ENCODE measurements at places on chromosomes 6 and 20.

- no peak for DNase-seq
Measured at GRCh38 chr6:111555036-111555435, 50.6 kb downstream of the TRAF3IP2 start.

DNA sequence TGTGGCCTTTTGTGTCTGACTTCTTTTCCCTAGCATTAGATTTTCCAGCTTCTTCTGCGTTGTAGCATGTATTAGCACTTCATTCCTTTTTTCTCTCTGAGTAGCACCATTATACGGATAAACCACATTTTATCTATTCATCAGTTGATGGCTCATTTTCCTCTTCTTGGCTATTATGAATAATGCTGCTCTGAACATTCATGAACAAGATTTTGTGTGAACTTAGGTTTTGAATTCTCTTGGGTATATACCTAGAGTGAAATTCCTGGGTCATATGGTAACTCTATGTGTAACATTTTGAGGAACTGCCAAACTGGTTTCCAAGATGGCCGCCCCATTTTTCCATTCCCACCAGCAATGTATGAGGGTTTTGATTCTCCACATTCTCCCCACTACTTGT, 28.7 kb downstream of the SLC22A16 start:
- DNase-seq, result no peak

DNA sequence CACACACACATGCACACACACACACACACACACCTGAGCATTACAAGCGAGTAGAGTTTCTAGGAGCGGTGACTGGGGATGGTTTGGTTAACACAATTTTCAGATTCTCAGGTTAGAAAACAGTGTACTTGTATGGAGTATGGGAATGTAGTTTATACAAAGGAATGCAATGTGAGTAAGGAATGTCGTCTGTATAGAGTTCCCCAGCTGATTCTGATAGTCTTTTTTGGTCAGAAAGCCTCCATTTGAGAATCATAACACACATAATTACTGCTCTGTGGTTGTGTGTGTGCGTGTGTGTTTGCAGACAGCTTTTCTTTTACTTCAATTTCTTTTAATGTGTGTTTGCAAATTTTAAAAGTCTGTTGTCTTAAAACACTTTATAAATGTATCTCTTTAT, 93.2 kb downstream of the MYO6 start:
- DNase-seq, result no peak

DNA sequence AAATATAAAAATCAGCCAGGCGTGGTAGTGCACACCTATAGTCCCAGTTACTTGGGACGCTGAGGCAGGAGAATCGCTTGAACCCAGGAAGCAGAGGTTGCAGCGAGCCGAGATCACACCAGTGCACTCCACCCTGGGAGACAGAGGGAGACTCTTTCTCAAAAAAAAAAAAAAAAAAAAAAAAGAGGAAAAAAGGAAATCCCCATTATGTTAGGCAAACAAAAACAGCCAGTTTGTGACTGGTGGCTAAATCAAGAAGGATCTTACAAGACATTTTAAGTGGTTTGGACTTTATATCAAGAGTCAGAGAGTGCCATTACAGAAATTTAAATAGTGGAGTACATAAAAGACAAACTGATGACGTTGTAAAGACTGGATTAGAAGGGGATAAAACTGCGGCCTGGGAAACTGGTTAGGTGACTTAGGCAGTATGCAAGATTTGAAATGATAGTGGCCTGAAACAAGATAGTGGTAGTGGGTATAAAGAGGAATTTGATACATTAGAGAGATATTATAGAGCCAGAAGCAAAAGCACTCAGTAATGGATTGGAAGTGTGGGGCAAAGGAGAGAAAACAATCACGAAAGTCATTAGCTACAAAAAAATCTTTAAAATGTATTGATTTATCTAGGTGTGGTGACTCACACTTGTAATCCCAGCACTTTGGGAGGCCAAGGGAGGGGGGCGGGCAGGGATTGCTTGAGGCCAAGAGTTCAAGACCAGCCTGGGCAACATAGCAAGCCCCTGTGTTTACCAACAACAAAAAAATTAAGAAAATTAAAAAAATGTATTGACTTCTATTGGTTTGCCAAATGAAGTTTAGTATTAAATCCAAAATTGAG, 1.7 kb upstream of the MYO6 start:
- DNase-seq, result peak; percentile 61

- no peak for DNase-seq
Measured at GRCh38 chr6:42808492-42809483, 26.9 kb downstream of the BICRAL start.

DNA sequence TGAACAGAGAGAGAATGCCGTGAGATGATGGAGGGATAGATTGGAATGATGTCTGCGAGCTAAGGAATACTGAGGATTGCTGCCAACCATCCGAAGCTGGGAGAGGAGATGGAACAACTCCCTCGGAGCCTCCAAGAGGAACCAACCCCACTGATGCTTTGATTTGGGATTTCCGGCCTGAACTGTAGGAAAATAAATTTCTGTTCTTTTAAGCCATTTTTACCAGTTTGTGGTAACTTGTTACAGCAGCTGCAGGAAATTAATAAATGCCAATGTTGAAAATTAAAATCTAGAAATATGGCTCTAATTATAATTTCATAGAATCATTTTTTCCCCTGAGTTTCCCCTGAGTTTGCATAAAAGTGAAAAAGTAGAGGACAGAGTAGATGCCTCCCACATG, 14.1 kb downstream of the LRRN4 start:
- no peak for DNase-seq

DNA sequence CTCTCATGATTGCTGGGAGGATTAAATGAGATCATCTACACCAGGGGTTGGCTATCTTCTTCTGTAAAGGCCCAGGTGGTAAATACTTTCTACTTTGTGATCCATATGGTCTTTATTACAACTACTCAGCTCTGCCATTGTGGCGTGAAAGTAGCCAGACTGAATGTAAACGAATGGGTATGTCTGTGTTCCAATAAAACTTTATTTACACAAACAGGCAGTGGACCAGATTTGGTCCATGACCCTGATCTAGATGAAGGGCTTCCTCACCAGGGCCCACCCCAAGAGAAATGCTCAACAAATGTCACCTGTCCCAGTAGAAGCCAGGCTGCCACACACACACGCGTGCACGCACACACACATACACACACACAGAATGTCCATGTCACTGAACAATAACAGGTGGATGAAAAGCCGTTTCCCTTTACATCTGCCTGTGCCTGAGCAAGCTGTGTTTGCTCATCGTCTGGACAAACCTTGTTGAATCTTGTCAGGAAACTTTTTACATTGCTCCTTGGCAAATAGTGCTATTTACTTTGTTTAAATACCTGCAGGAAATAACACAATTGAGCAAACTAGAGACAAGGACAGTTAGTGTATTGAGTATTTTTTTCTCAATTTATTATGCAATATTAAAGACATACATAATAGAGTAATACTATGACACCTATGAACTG, 114.3 kb downstream of the EYA2 start:
- no peak for DNase-seq

DNA sequence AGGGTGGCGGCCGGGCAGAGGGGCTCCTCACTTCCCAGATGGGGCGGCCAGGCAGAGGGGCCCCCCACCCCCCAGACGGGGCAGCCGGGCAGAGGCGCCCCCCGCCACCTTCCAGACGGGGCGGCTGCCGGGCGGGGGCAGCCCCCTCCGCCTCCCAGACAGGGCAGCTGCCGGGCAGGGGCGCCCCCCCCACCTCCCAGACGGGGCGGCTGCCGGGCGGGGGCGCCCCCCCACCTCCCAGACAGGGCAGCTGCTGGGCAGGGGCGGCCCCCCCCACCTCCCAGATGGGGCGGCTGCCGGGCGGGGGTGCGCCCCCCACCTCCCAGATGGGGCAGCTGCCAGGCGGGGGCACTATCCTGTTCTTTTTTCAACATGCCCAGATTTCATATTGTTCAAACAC, 78.2 kb upstream of the DST start:
- DNase-seq, result no peak

GRCh38 chr20:10177326-10177725, 41.3 kb upstream of the SNAP25 start:
- DNase-seq, result no peak

- DNase-seq, result no peak
Measured at GRCh38 chr6:108666656-108667260, 106.0 kb downstream of the FOXO3 start.

GRCh38 chr6:114989279-114989964, 646.6 kb upstream of the HS3ST5 start:
- DNase-seq, result no peak

GRCh38 chr6:88997327-88997726, 33.9 kb upstream of the RNGTT start:
- DNase-seq, result no peak

DNA sequence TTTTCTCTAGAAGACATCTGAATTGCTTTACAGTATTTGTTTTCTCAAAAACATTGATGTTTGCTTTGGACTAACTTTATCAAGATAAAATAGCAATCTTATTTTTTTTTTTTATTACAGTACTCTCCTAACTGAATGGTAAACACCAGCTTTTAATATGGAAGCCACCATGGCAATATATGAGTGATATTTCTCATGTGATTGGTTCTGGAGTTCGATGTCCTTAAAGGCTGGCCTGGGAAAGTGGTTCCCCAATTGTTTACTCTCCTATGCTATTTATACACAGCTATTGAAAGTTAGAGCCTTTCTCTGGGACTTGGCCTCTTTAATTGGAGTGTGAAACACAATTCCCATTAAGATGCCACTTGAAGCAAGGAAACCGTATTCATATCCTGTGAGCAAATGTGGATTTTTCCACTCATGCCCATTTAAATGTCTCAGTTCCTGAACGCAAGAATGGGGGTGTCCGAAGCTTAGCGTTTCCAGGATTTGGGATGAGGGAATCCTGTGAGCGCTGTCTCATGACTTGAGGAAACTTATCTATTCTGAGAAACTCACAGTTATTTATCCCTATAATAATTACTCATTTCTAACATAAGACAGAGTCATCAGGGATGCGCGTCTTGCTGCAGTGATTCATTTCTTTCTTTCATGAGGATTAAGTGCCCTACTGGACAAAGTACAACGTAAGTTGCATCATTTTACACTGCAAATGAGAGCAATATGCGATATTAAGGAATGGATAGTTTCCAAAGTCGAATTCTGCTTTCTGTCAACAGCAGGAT, 143.3 kb upstream of the PREP start:
- peak; percentile 64 for DNase-seq

DNA sequence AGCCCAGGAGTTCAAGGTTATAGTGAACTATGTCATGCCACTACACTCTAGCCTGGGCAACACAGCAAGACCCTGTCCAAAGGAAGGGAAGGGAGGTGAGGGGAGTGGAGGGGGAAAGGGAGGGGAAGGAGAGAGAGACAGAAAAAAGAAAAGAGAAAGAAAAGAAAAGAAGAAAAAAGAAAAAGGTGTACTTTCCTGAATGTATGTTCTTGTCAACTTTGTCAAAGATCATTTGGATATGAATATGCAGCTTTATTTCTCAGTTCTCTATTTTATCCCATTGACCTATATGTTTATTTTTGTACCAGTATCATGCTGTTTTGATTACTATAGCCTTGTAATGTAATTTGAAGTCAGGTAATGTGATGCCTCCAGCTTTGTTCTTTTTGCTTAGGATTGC, 30.9 kb upstream of the FKBP1C start:
- DNase-seq, result no peak

- DNase-seq, result no peak
Measured at GRCh38 chr6:131687022-131687421, 14.2 kb downstream of the OR2A4 start.

- DNase-seq, result no peak
Measured at GRCh38 chr6:55136916-55137315, 37.4 kb upstream of the HCRTR2 start.

DNA sequence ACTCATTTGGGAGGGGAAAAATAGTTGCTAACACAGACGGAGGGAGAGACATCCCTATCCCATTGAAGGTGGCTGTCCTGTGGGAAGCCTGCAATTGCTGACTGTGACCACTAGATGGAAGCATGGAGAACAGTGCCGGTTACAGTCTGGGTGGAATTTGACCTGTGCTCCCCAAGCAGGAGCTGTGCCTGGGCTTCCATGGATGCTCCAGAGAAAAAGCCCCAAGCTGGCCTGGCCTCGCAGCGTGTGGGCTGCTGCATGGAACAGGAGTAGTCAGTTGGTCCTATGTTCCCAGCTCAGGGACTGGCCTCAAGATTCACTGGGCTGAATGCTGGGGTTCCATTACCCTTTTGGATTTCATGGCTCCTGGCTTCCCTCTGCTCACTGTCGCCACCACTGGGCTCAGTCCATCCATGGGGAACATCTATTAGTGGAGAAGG, 116.3 kb upstream of the CHD6 start:
- DNase-seq, result peak; percentile 68

GRCh38 chr20:47256668-47257236, 99.7 kb downstream of the ZMYND8 start:
- no peak for DNase-seq

- no peak for DNase-seq
Measured at GRCh38 chr6:94623586-94623985, 953.7 kb upstream of the MANEA start.

GRCh38 chr6:24640166-24640565, 5.8 kb downstream of the KIAA0319 start:
- no peak for DNase-seq
